ENCODE measurements at places on chromosomes 1 and 21. TPM values are rescaled to one million over a fixed set of nuclear protein-coding genes. Genes with fewer than 3 reads are reported as not detected.

ASAP3 gene
- 21.9 TPM for total RNA-seq

GRCh38 chr1:27724961-27725373, 794 bp upstream of the FAM76A start:
- DNase-seq = no peak

- DNase-seq = no peak
Measured at GRCh38 chr21:33208534-33208933, 21.2 kb upstream of the IFNAR2 start.

AVPR1B gene
- total RNA-seq = not detected

DNA sequence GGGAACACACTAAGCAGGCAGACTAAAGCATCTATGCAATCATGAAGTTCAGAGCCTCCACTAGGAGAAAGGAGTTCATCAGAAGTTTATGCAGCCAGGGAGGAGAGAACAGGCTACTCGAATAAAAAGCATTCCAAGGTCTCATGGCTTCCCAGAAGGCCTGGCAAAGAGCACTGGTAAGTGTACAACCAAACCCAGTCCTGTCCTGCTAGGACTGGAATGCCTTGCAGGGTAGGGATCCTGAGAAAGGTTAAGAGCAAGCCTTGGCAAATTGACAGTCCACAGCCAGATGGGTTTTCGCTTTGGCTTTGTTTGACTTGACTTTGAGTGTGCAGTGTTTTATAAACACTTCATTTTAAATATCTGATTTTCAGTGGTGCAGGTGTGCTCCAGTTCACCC, 133.6 kb upstream of the ATP1B1 start:
- DNase-seq = no peak

CRYBG2 gene
- total RNA-seq = not detected

DNA sequence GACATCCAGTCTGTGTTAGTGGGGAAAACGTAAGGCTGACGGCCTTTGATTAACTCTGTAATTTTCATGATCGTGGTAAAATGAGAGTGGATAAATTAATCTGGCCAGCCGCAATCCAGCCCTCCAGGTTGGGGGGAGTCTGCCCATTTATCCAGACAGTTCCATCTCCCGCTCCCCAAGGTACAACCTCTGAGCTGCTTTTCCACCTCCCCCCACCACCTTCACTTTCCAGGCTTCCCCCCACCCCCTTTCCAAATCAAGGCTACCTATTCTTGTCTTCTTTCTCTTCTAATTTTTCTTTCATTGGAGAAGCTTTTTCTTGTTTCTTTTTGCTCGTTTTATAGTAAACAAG, 6.0 kb downstream of the MIER1 start:
- DNase-seq = no peak

- no peak for DNase-seq
Measured at GRCh38 chr1:185337246-185337645, 20.2 kb upstream of the IVNS1ABP start.

CACNA1S gene
- total RNA-seq = 0.17 TPM

DNA sequence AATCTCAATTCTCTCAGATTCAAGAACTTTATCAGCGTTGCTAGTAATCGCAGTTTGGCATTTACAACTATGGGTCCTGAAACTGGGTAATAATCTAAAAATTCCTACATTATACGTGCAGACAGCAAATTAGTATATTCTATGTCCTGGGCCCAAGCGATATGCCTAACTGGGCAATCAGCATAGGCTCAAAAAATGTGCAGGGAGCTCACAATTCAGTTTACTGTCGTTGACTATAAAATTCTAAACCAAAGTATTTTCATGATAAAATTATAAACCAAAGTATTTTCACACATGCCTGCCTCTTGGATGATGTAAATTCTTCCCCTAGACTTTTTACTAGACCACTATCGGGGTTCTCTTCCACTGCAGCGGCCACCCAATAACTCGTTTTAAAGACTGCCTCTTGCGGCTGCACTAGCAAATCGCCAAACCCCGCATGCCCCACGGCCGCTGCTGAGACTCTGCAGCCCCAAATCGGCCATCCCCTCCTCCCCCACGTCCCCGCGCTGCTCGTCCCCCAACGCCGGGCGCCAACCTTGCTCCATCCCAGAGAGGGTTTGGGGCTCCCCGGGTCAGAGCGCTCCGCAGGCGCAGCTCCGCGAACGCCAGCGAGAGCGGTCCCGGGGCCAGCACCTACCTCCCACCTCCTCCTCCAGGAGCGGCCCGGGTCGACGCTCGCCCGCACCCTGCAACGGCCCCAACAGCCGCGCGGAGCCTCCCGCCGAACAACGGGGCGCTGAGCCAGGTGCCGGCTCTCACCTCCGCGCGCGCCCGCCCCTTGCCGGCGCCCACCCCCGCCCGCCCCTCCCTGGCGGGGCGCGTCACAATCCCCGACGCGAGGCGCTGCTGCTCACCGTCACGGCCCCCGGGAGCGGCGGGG, 506 bp downstream of the SSX2IP start:
- DNase-seq = peak; percentile 50

S100A8 gene
- total RNA-seq = not detected

DNA sequence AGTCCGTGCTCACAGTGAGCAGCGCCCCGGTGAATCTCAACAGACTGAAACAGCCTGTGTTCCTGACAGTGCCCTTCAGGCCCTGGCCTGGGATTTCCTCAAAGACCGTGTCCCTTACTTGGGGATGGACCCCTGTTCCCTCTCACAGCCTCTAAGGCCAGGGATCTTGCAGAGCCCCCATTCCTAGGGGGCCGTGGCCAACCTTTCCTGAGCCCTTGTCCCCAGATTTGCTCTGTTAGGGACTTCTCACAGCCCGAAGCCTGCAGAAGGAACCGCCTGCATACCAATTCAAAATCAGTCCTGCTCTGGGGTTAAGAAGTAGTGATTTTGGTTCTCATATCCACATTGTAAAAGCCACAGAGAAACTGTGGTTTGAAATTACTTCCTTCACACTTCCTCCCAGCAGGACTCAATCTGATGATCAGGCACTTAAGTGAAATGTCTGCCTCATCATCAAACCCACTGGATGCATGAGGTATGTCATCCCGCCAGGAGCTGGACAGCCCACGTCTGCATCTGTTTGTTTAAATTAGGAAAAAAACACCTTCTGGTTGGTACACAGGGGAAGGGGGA, 14.9 kb downstream of the ABCA4 start:
- DNase-seq = peak; percentile 38

DNA sequence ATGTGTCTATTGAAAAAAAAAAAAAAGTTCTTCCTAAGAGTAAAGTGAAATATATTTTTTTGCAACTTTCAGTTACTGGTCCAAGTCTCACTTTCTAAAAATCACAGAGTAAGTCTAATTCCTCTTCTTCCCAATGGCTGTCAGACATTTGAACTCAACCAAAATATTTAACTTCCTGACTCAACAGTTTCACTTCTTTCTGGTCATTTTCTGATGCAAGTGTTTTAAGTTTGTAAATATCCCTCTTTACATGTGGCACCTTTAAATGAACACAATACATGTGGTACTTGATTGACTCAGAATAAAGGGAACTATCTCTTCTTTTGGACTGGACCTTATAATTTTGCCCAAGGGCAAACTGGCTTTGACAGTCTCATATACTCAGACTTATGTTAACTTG, 76.7 kb downstream of the ASH1L start:
- no peak for DNase-seq

DNA sequence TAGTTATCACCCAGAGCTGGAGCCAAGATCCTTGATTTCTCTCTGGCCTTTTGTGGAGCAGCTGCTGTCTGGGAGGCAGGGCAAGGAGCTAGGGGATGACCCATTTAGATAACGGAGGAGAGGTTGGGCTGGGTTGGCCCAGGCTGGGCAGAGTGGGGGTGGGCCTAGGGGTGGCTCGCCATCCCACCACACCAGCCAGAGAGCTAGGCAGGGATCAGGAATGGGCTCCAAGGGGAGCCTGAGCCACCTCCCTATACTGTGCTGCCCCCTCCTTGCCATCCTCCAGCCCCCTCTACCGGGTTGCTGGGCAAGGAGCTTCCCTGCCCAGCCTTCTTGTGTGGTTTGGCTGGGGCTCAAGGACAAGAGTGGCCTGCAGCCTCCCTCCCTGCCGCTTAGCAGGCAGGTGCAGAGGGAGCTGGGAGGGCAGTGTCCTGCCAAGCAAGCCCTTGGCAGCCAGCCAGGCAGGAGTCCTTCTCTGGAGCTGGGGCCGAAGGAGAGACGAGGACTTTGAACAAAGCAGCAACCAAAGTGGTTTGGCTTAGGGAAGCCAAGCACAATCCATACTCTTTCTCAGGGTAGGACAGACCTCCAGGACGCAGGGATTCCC, 4.1 kb downstream of the NUAK2 start:
- DNase-seq = peak; percentile 75

GRCh38 chr1:210516697-210517459, 188.2 kb downstream of the HHAT start:
- no peak for DNase-seq
